ENCODE measurements at places on chromosomes 2 and 18.

GRCh38 chr2:28698545-28698944 is 53.1 kb upstream of the PPP1CB start:
- DNase-seq: no peak

DNA sequence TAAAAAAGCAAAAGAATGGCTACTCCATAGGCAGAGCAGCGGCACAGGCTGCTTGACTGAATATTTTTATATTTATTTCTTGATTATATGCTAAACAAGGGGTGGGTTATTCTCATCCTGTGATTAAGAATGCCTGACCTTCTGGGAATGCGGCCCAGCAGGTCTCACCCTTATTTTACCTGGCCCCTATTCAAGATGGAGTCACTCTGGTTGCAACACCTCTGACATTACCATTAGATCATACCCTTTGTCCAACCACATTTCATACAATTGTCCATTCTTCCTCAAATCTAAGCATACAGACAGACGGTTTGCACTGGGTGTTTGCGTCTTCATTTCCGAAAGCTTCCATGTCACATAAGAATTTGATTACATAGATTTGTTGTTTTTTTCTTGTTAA is 168.2 kb downstream of the GALNT1 start:
- no peak for DNase-seq

DNA sequence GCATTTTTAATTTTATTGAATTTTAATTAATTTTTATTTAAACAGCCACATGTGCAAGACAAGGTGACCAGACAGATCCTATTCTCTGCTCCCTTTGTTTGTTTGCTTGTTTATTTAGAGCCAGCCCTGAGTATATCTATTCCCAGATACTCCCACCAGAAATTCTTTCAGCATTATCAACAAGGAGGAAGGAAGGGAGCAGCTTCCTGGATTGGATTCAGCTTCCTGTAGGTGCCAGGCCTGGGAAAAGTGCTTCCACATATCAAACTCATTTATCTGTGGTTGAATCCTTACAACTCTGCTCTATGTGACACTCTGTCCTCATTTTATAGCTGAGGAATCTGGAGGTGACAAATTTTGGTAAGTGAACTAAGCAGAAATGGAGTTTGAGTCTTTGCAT is 60.5 kb upstream of the KLF7 start:
- no peak for DNase-seq

- no peak for DNase-seq
These were observed 87.6 kb downstream of the THADA start for GRCh38 chr2:43508209-43508608.

GRCh38 chr18:35905436-35905835 is 67.0 kb upstream of the RMP24 start:
- DNase-seq: no peak

DNA sequence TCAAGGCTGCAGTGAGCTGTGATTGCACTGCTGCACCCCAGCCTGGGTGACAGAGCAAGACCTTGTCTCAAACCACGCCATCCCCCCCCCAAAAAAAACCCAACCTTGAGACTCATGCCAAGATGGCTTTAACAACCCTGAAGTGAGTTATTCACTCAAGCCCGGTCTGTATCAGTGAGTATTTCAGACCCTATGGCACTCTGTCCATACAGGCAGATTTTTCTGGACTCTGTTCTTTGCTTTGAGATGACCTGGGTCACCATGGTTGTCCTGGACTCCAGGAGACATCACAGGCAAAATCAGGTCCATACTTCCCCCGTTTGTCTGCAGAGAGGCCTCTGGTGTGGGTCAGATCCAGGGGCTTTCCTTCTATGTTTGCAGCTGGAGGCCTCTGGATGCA is 91.7 kb downstream of the TGOLN2 start:
- DNase-seq: no peak

DNA sequence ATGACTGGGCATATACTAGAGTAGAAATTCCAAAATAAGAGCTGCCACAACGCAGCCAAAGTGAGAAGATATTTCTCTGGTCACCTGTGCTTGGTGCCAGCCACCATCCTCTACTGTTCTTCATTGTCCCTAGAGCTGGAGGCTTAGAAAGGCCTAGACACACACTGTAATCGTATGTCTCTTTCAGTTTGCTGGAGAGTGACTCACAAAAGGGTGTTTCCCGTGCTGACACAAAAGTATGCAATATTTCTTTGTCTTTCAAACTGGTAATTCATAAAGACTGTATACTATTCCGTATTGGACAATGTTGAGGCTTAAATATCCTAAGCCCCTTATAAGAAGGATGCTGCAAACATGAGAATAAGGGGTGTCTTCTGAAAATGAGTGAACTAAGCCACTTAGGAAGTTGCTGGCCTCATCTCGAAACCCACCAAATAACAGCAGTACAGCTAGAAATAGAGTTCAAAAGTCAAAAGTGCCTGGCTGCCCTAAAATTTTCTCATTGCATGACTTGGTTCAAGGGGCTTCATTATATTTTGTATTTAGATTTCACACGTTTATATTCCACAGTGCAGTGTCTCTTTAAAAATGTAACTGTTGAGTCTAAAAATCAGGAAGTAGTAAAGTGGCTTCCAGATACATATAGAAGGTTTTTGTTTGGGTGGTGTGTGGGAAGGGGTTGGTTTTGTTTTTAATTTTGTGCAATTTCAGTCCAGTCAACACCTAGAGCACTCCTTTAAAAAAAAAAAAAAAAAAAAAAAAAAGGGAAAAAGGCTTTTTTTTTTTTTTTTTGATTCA is 601.1 kb downstream of the ARHGAP15 start:
- DNase-seq: peak; percentile 27

GRCh38 chr2:11227595-11227994 is 72.3 kb downstream of the SLC66A3 start:
- no peak for DNase-seq

DNA sequence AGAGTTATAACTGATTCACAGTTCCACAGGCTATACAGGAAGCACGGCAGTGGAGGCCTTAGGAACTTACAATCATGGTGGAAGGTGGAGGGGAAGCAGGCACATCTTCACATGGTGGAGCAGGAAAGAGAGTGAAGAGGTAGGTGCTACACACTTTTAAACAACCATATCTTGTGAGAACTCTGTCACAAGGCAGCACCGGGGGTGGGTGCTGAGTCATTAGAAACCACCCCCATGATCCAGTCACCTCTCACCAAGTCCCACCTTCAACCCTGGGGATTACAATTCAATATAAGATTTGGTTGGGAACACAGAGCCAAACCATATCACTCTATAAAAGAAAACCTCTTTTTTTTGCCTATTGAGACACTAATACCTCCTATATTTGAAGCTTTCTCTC is 1108.5 kb upstream of the CDH2 start:
- DNase-seq: no peak

DNA sequence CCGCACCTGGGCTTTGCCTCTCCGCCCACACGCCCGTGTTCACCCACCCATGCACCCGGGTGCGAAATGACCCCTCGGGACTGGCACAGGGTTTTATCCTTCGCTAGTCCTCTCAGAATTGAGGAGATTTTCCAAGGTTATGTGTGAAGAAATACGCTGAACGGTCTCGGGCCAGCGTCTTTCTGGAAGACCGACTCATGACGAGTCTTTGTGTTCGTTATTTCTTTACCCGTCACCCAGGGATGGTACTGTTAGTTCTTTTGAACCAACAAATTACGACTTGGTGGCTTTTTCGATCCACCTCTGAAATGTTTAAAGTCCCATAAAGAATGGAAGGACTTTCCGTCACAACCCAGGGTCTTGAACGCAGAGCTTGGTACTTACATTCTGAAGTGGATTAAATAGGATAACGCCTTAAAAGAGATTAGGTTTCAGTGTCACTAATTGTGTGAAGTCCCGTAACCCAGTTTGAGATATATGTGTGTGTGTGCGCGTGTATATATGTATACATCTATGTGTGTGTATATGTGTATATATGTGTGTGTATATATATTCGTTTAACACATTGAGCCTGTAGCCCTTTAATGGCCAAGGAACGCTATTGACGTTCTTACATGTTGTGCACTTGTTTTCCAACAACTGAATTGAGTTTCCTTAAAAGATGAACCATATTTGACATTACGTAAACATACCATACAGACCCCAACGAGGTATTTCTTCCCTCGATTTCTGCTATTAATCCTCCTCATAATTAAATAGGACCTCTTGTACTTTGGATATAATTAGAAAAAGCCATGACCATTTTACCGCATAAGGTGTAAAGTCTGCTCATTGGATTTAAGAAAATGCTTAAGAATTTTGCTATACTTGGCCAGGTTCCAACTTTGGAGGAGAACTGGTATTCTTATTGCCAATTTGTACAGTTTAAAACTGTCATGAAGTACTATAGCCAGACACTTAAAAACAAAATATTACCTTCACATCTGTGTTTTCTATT is 889 bp downstream of the ZC3H15 start:
- no peak for DNase-seq

GRCh38 chr2:13006426-13006825 is 289.7 kb downstream of the TRIB2 start:
- no peak for DNase-seq
